Dorsolateral prefrontal cortex (tissue), 122 donors: ENCODE measurements at places on chromosomes 3 and 15.

GRCh38 chr15:46413799-46414198, 779.0 kb downstream of the SQOR start:
- DNase-seq = no peak

DNA sequence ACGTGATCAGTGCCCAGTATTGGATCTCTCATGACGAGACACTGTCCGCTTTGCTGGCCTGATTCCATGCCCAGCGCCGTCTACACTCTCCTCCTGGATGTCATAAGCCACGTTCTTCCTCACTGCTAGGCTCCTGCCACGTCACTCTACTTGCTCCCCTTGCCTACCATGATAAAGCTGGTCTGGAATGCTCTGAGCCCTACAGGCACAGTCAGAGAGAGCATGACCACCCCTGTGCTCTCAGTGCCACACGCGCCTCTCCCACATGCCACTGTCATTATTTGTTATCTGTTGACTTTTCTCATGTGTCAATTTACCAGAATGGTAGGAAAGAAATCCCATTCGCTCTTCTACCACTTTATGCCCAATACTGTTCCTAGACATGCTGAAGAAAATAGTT, 148.6 kb downstream of the ANO10 start:
- no peak for DNase-seq

- DNase-seq = peak; percentile 64
Observed at GRCh38 chr3:171772427-171773056, 37.7 kb downstream of the PLD1 start.

GRCh38 chr3:126448893-126449180, 26.9 kb downstream of the ZXDC start:
- no peak for DNase-seq

- no peak for DNase-seq
Observed at GRCh38 chr3:42368861-42369260, 41.5 kb downstream of the LYZL4 start.

DNA sequence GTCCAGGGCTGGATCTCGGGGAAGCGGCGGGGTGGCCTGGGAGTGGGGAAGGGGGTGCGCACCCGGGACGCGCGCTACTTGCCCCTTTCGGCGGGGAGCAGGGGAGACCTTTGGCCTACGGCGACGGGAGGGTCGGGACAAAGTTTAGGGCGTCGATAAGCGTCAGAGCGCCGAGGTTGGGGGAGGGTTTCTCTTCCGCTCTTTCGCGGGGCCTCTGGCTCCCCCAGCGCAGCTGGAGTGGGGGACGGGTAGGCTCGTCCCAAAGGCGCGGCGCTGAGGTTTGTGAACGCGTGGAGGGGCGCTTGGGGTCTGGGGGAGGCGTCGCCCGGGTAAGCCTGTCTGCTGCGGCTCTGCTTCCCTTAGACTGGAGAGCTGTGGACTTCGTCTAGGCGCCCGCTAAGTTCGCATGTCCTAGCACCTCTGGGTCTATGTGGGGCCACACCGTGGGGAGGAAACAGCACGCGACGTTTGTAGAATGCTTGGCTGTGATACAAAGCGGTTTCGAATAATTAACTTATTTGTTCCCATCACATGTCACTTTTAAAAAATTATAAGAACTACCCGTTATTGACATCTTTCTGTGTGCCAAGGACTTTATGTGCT, 527 bp downstream of the B2M start:
- no peak for DNase-seq

DNA sequence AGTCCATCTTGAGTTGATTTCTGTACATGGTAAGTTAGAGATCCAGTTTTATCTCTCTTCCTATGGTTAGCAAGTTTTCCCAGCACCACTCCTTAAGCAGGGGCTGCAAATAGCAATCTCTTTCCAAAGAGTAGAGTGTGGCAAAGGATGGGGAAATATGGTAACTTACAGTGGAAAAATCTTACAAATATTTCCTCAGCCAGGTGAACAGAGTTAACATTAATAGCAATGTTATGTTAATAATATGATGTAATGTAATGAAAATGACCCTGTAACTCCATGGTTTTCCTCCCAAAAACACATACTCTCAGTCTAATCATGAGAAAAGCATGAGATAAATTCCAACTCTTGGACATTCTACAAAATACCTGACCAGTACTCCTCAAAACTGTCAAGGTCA, 30.4 kb downstream of the FSIP1 start:
- no peak for DNase-seq

DNA sequence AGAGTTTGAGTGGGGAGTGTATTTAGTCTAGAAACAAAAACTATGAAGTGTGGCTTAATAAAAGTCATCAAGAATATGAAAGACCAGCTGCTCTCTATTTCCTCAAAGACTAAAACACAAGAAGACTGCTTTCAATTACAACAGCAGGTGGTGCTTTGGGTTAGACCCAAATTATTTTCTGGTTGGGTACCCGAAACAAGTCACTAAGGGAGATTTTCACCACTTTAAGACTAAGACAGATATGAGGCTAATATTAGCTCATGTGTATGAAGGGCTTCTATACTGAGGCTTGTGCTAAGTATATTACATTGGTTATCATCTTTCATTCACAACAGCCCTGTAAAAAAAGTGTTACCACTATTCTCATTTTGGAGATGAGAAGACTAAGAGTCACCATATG, 43.1 kb downstream of the COL8A1 start:
- no peak for DNase-seq

- DNase-seq = no peak
Observed at GRCh38 chr3:31157047-31157694, 262.7 kb upstream of the GADL1 start.
